Kidney epithelial cell (primary cell): ENCODE measurements at places on chromosomes 2 and 18.

DNA sequence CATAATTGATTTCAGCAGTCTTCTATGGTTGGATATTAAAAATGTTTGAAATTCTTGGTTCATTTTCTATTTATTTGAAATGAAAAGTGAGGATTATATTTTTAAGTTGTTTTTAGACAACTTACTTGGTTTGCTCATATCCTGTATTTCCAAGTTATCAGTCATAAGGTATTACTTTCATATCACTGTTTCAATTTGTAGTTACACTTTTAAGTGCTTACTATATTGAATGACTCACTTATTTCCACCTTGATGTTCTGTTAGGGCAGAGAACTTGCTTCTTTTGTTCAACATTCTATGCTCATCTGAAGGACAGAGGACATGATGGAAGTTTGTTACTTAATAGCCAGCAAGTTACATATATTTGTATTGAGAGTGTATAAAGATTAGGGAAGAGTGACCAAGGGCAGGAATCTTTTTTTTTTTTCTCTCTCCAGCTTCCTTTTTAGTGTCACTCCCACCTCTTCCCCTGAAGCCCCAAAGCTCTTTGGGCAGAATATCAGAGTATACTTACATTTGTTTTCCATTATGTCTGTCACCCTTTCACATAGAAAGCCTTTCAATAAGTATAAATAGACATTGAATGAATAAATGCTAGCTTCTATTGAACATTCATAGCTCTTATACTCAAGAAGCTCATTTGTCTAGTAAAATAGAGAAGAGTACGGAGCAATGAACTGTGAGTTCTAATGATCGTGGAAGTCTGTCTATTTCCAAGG lies 28.1 kb downstream of the PIK3C3 start:
- no peak for DNase-seq

DNA sequence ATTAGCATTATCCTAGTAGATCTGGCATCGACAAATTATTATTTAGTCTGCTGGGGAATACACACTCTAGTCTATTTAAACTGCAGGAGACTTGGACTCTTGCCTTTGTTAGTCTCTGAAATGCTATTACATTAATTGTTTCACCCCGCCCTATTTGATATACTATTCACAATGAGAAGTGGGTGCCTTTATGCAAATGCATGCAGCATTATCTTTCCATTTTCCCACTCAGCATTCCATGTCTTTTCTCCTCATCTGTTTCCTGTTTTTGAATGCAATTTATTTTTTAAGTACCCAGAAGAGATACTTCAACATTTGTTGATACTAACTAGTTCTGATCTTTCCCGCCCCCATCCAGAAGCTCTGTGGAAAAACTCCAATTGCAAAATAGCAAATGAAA lies 395.3 kb upstream of the NXPH2 start:
- DNase-seq: no peak

GRCh38 chr2:49296107-49296867 lies 142.0 kb upstream of the FSHR start:
- no peak for DNase-seq

- no peak for DNase-seq
Measured at GRCh38 chr2:100940240-100940639, 61.8 kb upstream of the RPL31 start.

DNA sequence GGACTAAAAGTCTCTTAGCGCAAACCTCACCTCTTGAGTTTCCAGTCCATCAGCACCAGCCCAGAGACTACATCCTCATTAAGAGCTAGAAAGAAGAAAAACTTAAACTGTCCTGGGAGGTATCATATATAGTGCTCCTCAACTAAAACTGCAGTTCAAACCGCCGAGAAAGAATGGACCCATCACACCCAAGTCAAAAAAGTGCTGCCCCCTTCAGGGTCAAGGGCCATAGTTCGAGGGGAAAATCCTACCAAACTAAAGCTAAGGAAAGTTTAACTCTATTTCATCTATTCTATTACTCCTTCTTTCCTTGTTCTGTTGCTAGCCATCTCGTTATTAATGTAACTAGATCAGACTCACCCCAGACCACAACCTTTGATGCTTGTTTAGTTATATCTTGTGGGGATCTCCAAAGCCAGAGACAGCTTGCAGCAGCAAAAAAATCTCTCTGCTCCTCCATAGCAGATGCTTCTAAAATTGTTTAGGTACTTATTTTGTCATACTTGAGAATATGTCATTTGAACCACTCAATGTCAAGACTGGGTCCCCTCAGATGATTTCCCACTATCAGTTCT lies 134.5 kb upstream of the RMP24 start:
- DNase-seq: no peak

- no peak for DNase-seq
Measured at GRCh38 chr2:27489118-27489497, 435 bp downstream of the IFT172 start.

DNA sequence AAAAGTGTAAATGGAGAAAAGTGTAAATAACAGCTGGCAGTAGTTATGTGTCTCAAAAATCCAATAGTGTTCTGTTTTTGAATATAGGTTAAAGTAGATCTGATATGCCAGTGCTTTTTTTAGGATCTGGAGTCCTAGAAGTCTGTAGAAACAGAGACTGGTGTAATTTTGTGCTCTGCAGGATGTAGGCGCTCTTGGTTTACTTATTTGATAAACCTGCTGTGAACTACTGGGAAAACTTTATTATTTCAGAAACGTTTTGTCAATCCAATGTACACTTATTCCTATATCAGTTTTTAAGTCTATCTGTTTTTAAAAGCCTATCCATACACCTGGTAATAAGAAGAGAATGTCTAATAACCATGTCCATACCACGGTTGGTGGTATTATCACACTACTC lies 530.8 kb upstream of the ZNF804A start:
- no peak for DNase-seq

- DNase-seq: no peak
Measured at GRCh38 chr2:142952793-142953494, 75.5 kb downstream of the KYNU start.

GRCh38 chr18:3793111-3793510 lies 343.1 kb downstream of the TGIF1 start:
- DNase-seq: no peak
